ENCODE measurements at places on chromosomes 5 and 9.

GRCh38 chr9:134566196-134566847 is 75.3 kb upstream of the COL5A1 start:
- DNase-seq: peak; percentile 3

DNA sequence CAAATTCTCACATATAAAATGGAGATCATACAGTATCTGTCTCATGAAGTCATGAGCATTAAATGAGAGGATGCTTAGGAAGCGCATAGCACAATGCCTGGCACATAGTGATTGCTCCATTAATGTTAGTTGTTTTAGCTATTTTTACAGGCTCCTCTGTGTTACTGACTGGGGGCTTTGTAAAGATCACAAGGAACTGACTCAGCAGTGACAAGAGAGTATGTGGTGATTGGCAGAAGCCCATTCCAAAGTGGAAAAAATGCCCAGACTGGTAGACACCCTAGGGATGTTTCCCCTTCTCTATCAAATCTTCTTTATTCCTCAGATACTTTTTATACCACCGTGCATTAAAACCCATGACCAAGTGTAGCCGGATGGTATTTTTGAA is 33.5 kb downstream of the ABLIM3 start:
- no peak for DNase-seq

GRCh38 chr9:74443036-74443750 is 53.9 kb upstream of the RORB start:
- no peak for DNase-seq

- no peak for DNase-seq
These were observed 138.6 kb downstream of the PALM2AKAP2 start for GRCh38 chr9:109918339-109919163.

GRCh38 chr5:34655354-34655991 is 655 bp upstream of the RAI14 start:
- DNase-seq: peak; percentile 62

- no peak for DNase-seq
These were observed 495.4 kb downstream of the MAT2B start for GRCh38 chr5:164000819-164001218.

DNA sequence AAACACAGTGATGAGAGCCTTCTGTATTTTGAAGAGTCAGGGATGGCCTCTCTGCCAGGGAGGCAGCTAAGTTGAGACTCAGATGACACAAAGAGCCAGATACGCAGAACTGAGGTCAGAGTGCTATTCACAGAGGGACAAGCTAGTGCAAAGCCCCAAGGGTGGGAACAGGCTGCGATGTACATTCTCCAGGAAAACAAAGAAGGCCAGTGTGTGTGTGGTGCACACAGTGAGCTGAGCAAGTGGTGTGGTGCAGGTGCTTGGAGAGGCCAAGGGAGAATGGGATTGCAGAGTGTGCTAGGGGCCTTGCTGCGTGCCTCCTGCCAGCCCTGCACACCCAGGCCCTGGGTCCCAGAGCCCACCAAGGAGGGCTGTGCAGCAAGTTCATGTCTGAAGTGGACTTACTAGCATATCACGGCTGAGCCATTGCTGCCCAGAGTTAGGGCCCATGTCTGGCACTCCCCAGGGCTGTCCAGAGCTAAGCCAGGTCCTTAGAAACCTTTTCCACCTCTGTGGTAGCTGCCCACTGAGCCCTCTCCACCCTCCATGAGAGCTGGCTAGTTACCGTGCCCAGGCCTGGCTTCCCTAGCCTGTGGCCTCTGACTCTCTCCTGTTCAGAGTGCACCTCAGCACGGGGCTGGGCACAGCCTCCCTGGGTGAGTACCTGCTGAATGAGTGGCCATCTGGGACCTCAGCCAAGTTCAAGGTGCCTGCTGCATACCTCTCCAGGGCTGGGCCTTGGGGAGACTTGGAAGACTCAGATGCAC is 9.3 kb downstream of the SLC25A48 start:
- DNase-seq: no peak

GRCh38 chr5:170439223-170439943 is 50.2 kb upstream of the KCNMB1 start:
- DNase-seq: no peak

DNA sequence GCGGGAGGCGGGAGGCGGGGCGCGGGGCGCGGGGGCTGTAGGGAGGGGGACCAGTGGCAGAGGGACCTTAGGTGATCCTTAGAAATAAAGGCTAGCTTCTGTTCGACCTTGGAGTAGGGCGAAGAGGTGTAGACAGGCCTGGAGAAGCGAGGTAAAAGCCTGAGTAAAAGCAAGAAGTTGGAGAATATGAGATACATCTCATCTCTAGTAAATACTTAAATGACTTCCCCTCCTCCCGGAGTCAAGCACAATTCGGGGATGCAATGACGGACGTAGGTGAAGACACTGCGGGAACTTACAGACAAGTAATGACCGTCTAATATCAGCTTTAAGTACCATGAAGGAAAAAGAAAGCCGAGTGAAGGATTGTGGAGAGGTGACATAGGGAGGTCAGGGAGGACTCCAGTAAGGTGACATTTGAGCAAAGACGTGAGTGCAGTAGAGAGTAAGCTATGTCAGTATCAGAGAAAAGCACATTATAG is 466 bp downstream of the SMC2 start:
- DNase-seq: no peak

- DNase-seq: peak; percentile 50
These were observed 705.6 kb downstream of the SEMA5A start for GRCh38 chr5:8840237-8840636.

GRCh38 chr5:96297867-96298266 is 135.2 kb downstream of the PCSK1 start:
- no peak for DNase-seq

GRCh38 chr5:76625087-76625815 is 2.0 kb upstream of the F2RL2 start:
- DNase-seq: no peak

All from testis (tissue), 5 donors.